ENCODE measurements at places on chromosomes 16 and 17. TPM values are rescaled to one million over a fixed set of nuclear protein-coding genes. Genes with fewer than 3 reads are reported as not detected.

GRCh38 chr17:73984941-73985340 is 218.5 kb upstream of the RPL38 start:
- no peak for DNase-seq

PRM2 gene
- not detected for polyA plus RNA-seq

DNA sequence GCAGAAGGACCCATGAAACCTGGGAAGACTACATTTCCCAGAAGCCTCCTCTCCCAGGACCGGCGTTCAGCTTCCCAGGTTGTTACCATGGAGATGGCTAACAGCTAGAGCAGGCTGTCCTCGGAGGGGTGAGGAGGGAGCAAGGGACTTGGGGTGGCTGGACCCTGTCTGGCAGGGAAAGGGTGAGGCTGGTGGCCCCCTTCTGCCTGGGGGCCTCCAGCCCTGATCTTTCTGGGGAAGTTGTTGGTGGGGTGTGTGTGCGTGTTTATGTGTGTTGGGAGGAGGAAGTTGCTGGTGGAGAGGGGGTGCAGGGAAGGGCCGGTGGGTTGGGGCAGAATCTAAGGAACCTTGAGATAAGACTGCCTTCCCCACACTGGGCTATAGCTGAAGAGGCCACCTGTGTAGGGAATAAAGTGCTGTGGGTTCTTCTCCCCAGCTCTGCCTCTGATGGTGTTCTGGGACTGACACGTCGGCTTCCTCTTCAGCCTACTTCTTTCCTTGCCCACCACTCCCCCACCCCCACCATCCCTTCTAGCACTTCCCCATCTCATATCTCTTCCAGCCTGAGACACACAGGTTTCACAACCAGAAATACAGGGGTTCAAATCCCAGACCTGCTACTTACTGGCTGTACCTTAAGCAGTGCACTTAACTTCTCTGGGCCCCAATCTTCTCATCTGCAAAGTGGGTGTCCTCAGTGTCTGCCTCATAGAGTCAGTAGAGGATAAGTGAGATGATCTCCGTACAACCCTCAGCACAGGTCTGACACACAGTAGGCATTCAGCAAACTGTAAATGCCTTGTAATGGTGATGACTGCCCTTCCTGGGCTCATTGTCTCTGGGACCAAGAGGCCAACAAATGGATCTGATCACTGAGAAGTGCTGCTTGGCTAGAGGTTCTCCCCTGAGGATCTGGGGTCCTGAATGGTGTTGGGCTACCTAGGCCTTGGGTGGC is at the start of gene DRC7:
Gene DRC7, plus strand, starts transcription at position 82 of the 955 bp plus-strand sequence. CDS start 3,144 bp downstream, outside the sequence.
- DNase-seq: no peak

DNA sequence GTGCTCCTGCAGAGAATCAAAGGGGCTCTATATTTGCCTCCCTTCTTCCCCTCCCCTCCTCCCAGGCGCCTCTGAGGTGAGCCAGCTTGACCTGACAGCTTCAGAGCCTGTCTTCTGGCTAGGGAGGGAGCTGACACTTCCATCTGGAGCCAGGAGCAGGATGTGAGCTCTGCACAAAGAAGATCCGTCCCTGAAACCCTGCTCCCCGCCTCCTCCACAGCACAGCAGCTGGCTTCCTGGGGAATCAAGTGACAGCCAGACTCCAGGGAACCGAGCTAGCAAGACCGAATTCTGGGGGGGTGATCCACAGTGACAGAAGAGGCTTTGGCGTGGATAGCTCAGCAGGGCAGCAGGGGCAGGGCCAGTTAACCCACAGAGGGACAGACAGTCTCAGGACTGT is 37.2 kb downstream of the CCDC182 start:
- no peak for DNase-seq

TSPOAP1 gene
- polyA plus RNA-seq: 8.4 TPM

GPR139 gene
- polyA plus RNA-seq: not detected

GRCh38 chr16:10979717-10980601 is 35.6 kb downstream of the CLEC16A start:
- DNase-seq: no peak

GRCh38 chr16:85238233-85238647 is 126.0 kb upstream of the CIBAR2 start:
- DNase-seq: no peak

CCL17 gene
- not detected for polyA plus RNA-seq

- DNase-seq: no peak
These were observed 19.2 kb downstream of the RABEP2 start for GRCh38 chr16:28905800-28906372.

- no peak for DNase-seq
These were observed 448.1 kb upstream of the CA10 start for GRCh38 chr17:52606590-52606989.

DNA sequence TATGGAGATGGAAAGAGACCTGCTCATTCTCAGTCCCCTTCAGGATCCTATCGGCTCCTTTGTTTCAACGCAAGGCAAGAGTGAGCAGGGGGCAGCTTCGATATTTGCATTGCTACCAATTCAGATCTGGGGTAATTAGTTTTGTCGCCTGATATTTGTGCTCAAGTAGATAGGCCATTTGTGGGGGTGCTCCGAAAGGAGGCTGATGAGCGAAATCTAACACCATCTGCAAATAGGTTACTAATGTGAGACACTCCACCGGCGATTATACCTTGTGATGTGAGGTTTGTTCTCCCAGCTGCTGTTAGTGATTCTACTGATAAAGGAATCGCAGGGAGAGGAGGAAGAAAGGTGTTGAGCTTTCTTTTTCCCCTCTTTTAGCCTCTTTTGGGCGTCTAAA is 31.5 kb downstream of the WSCD1 start:
- no peak for DNase-seq

GDPD1 gene
- polyA plus RNA-seq: 2.3 TPM

ADAMTS18 gene
- polyA plus RNA-seq: not detected

DNA sequence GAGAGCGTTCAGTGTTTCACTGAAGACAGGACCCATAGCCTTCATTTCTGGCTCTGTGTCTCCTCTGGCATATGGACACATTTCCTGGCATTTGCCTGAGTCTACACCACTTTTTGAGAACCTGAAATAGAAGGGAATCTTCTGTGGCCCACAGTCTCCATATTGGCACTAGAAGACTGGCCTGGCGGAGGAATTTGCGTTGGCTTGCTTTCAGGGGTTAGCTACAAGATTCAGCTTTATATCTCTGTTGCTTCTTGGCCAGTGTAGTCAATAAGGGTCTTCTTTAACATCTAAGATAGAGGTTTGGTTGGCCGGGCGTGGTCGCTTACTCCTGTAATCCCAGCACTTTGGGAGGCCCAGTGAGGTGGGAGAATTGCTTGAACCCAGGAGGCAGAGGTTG is 12.8 kb upstream of the CLEC18C start:
- no peak for DNase-seq

DNA sequence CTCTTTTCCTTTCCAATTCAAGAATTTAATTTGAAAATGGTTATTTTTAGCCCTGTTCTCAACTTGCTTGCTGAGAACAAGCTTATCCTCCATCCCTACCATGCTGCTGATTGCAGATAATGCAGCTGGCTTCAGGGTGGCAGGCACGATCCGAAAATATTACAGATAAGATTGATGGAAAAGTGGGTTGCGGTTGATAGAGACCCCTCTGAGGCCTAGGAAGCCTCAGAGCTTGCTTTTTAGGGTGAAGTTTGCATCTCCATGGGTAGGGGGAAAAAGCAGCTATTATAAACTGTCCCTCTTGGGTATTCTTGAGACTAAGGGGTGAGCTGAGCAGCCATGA is 116.5 kb upstream of the GOT2 start:
- DNase-seq: no peak

- DNase-seq: no peak
These were observed 53.2 kb upstream of the TNRC6C start for GRCh38 chr17:77905266-77905665.

DNA sequence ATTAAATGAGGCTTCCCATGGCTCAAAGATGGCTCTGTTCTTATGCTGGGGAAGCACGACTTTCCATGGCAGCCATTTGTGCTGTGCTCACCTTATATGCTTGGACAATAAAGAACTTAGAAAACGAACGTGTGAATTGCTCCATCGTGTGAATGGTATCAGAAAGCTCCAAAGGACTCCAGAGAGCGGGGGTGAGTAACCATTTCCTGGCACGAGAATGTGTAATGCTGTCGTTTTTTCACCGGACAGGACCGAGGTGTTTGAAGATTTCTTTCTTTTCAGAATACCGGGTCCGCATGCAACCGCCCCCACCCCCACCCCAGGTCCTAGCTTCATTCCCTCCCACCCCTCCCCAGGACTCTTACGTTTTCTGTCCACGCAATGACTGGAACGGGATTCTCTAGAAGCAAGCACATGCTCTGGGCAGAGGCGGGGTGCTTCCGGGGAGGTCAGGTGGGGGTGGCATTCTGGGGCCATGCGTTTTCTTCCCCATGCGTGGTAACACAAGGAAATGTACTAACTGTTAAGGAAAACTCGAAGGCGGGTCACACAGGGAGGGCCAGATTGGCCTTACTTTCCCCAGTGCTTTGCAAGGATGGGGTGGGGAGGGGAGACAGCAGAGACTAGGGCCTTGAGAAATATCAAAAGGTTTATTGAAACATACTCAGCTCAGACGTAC is 26.2 kb downstream of the GPRC5B start:
- DNase-seq: no peak

TAX1BP3 gene
- 41.5 TPM for polyA plus RNA-seq

DNA sequence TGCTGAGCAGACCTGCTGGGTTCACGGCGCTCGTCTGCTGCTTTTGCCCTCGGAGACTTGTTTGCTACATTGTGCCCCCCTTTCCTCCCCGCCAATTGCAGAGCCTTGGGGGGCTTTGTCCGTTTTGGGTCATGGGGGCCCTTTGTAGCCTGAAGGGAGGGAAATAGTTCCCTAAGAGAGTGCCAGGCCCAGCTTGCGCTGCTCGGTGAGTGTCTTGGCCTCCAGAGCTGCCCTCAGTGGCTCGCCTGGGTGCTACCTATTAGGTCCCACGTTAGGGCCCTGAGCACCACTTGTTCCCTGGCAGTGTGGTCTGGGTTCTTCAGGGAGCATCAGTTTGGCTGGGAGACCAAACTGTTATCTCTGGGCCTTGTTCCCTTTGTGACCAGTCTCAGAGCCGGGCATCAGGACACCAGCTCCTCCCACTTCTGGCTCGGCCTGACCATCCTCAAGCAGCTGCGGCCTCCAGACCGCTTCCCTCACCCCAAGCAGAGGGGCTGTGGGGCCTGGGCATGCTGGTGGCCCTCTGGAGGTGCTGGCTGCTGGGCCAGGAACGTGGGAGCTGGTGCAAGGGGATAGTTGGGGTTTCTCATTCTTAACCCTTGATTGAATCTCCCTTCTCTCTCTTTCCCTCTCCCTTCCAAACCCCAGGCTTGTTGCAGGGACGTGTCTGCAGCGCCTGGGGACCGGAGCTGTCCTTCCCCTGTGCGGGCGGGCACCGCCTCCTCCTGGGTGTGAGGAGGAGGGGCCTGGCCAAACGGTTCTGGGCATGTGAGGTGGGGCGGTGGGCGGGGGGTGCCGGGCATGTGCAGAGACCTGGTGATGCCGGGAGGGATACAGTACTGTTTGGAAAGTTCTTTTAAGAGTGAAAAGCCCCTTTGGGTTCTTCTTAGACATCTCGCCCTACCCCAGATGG is 16.0 kb upstream of the ITGB4 start:
- DNase-seq: no peak

GRCh38 chr17:80475910-80476876 is at the start of gene NPTX1:
TSS of gene NPTX1 (minus strand) at chr17:80476607. CDS start at chr17:80476446, 161 bp downstream.
- no peak for DNase-seq

RPRML gene
- not detected for polyA plus RNA-seq

DNA sequence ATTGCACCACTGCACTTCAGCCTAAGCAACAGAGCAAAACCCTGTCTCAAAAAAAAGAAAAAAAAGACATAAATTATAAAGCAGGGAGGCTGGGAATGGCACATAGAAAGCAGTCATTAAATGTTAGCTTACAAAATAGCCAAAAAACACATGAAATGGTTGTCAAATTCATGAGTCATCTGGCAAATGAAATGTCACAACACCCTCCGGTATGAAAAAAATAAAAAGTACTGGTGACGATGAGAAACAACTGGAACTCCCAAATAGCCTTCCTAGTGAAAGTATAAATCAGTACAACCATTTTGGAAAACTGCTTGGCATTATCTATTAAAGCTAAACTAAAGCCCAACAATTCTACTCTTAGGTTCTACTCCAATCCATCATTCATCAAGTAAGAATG is 3.5 kb upstream of the KATNB1 start:
- DNase-seq: no peak

GRCh38 chr17:80793421-80793820 is 198.2 kb upstream of the CHMP6 start:
- DNase-seq: no peak
